ENCODE measurements at places on chromosomes 16 and 17.

- no peak for DNase-seq
Measured at GRCh38 chr17:2452216-2452750, 51.4 kb upstream of the MNT start.

DNA sequence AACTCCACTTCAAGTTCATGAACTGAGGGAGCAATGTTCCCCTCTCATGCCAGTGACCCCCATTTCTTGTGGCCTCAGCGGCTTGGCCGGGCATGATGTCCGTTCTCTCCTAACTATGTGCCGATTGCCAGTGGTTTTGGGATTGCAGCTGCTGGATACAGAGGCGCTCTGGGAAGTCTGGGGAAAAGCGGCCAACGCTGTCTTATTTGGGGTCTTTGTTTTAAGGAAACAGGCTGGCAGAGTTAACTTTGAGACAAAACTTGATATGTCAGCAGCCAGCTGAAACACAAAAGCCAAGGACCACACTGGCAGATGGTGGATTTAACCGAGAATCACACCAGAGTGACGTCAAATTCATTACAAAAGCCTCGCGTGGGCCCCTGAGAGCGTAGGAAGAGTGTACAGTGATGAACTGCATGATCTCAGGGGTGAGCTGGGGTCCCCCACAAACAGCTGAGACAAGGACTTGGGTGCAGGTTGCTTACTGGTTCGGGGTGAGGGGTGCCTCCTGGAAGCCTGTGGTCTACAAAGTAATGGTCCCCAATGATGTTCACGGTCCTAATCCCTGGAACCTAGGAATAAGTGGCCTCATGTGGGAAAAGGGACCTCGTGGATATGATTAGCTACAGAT, 180.4 kb downstream of the IRF8 start:
- DNase-seq: no peak

- no peak for DNase-seq
Measured at GRCh38 chr17:81206657-81207056, 16.1 kb downstream of the CEP131 start.

DNA sequence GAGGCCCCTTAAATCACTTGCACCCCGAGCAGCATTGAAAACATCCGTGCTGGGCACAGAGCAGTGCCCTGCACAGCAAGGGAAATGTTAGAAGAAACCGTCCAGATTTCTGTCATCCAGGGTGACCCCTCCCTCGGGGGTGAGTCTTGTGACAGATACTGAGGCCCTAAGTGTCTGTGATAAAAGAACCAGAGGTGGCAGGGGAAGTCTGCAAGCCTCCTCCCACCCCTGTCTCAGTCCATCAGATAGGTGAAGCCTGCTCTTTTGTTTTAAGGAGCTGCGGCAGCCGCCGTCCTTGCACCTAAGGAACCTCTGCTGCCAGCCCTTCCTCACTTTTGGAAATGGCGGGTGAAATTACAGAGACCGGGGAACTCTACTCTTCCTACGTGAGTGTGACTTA, 845 bp upstream of the NAT9 start:
- DNase-seq: no peak

DNA sequence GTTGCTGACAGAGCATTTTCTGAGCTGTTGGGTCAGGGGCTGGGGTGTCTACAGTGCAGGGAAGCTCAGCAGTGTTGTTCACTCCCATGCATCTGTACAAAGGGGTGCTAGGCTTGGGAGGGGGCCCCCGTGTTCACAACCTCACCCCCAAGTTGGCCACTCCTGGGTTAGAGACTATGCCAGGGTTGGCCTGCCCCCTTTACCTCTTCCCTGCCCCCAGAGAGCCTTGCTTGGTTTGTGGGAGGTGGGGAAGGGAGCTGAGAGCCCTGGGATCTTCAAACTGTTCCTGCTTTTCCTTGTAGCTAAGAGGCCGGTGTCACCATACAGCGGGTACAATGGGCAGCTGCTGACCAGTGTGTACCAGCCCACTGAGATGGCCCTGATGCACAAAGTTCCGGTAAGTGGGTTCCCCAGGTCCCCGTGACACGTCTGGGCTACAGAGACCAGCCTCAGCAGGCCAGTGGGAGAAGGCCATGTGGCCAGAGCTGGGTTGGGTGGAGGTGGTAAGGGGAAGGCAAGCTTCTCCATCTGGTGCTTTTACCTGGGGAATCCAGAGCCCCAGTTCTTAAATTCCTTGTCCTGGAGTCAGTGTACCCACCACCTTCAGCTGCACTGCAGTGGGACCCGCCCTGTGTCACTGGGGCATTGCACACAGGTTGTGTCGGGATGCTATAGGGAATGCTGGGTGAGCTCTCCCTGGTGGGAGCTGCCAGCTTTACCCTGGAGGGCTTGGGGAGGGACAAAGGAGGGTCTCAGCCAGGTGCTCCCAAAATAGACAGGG, 11.8 kb downstream of the GPRC5C start:
- DNase-seq: no peak

DNA sequence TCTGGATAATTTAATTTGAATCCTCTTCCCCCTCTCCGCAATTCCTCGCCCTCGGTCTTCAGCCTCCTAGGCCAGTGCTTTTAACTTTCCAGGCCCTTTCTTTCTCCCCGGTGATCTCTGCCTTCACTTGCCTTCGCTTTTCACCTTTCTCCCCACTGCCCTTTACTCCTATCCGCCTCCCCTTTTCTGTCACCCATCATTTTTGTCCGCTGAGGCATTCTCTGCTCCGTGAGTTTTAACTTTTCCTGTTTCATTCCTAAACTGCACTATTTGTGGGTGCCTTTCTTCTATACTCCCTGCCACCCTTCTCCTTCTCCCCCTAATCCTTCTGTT, 729 bp downstream of the LONP2 start:
- no peak for DNase-seq

GRCh38 chr17:31031841-31032240, 61.0 kb downstream of the RNF135 start:
- DNase-seq: no peak

- DNase-seq: no peak
Measured at GRCh38 chr17:33949100-33949499, 306.0 kb upstream of the CCL2 start.

GRCh38 chr16:68365167-68365817, 54.5 kb downstream of the PRMT7 start:
- no peak for DNase-seq

GRCh38 chr17:75980188-75981018, 1.4 kb downstream of the TEN1 start:
- no peak for DNase-seq

GRCh38 chr16:89246903-89247733, 29.6 kb downstream of the ZNF778 start:
- DNase-seq: peak; percentile 96

DNA sequence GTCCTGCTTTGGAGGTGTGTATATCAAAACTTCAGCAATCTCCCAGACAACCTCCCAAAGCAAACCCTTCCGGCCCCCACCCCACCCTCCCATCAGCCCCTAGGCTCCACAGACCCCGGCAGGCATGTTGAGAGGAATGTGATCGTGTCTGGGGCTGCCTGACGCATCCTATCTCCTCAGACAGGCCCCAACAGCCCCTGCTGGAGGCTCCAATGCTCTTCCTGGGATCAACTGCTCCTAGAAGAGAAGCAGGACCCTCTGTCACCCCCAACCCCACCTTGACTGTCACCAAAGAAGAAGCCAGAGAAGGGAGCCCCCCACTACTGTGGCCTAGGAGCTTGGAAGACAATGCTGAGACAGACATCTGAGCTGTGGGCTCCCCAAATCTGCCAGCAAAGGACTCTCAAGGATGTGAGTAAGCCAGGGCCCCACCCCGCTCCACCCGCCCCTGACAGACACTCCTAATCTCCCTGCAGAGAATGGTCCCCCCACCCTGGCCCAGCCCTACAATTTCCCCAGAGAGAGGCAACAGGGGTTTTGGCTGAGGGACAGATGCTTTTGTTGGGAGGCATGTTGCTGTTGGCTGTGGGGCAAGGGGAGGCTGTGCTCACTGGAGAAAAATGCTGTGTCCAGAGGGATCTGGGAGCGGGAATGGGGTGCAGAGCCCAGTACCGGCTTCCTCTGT, 1.6 kb upstream of the KRT14 start:
- DNase-seq: no peak

GRCh38 chr16:22007509-22008214, at the start of gene MOSMO:
MOSMO (plus strand) TSS chr16:22008111; CDS start chr16:22008302, 191 bp downstream.
- DNase-seq: peak; percentile 73

GRCh38 chr16:69190598-69190997, 3.6 kb downstream of the SNTB2 start:
- DNase-seq: no peak

GRCh38 chr16:65406933-65407332, 285.1 kb upstream of the CDH11 start:
- DNase-seq: no peak

- DNase-seq: no peak
Measured at GRCh38 chr16:27638833-27639560, 89.1 kb downstream of the KATNIP start.

- DNase-seq: peak; percentile 57
Measured at GRCh38 chr16:30941600-30942425, 7.1 kb upstream of the ORAI3 start.

DNA sequence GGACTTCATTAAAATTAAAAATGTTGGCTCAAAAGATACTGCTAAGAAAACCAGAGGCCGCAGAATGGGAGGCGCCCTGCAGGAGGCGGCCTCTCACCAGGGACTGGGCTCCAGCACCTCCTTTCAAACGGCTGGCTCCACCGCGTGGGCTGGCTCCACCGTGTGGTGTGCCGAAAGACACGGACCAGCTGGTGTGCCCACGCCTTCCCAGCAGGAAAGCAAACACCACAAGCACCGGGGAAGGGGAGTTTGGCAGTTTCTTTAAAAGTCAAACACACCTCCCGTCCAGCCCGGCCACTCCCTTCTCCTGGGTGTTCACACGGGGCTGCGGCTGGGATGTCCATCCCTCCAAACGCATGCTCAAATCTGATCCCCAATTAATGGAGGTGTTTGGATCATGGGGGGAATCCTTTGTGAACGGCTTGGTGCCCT, 13.9 kb downstream of the HAGH start:
- peak; percentile 46 for DNase-seq

- no peak for DNase-seq
Measured at GRCh38 chr17:51214920-51215319, 44.9 kb downstream of the MBTD1 start.

GRCh38 chr16:12958366-12958765, 57.0 kb downstream of the SHISA9 start:
- DNase-seq: no peak

GRCh38 chr16:23145186-23145585, 4.1 kb downstream of the USP31 start:
- no peak for DNase-seq
